ENCODE measurements at places on chromosomes 3 and 15. TPM values are rescaled to one million over a fixed set of nuclear protein-coding genes. Genes with fewer than 3 reads are reported as not detected.

The AADAC gene
- total RNA-seq = 11.3 TPM

The CLSTN2 gene
- 0.14 TPM for total RNA-seq

The NR2E3 gene
- total RNA-seq = 0.14 TPM

The PPIP5K1 gene
- 14.7 TPM for total RNA-seq

The CNOT10 gene
- total RNA-seq = 24.6 TPM

The ATP6V1A gene
- 165 TPM for total RNA-seq

The THPO gene
- 0.18 TPM for total RNA-seq

The FYCO1 gene
- 57.2 TPM for total RNA-seq

The RPL22L1 gene
- total RNA-seq = 90.0 TPM

The C3orf18 gene
- total RNA-seq = 16.0 TPM

The KLHL6 gene
- under 0.01 TPM for total RNA-seq

The OSBPL10 gene
- 13.5 TPM for total RNA-seq

The ADAMTS9 gene
- 5.2 TPM for total RNA-seq

The CHSY1 gene
- 59.3 TPM for total RNA-seq

The ROPN1 gene
- total RNA-seq = not detected

The KCNMB3 gene
- 1.1 TPM for total RNA-seq

The ITIH1 gene
- 0.18 TPM for total RNA-seq

The DAPK2 gene
- total RNA-seq = 1.5 TPM

The CDCP1 gene
- total RNA-seq = 5.6 TPM

The APOD gene
- 0.43 TPM for total RNA-seq

The CASR gene
- not detected for total RNA-seq

The RGMA gene
- total RNA-seq = 0.46 TPM

The MESD gene
- 18.2 TPM for total RNA-seq

The PLIN1 gene
- 0.14 TPM for total RNA-seq

The CCNB2 gene
- 9.0 TPM for total RNA-seq

The ATP13A5 gene
- total RNA-seq = not detected

The ADAMTSL3 gene
- 0.14 TPM for total RNA-seq

The PP2D1 gene
- total RNA-seq = not detected

The NOX5 gene
- 0.09 TPM for total RNA-seq

The SLC6A11 gene
- not detected for total RNA-seq
